ENCODE measurements at places on chromosomes 1 and 21.

DNA sequence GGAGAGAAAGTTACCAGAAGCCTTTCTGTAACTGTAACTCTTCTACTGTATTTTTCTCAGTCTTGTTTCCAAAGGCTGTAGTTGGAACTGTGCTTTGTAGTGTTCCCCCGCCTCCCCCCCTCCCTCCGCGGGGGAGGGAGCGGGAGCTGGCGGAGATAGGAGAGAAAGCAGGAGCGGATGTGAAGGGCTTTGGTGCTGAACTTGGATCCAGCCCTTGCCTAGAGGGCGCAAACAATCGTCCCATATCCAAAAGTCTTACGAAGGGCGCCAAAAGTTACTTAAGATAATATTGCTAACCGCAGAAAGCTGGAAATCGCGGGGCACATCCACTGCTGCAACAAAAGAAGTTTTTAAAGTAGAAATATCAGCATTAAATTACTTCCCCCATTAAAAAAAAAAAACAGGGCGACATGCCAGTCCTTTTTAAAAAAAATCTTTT, 2.4 kb upstream of the NFIA start:
- DNase-seq, result peak; percentile 46

- DNase-seq, result peak; percentile 96
Measured at GRCh38 chr1:22969304-22969709, 3.4 kb downstream of the LACTBL1 start.

DNA sequence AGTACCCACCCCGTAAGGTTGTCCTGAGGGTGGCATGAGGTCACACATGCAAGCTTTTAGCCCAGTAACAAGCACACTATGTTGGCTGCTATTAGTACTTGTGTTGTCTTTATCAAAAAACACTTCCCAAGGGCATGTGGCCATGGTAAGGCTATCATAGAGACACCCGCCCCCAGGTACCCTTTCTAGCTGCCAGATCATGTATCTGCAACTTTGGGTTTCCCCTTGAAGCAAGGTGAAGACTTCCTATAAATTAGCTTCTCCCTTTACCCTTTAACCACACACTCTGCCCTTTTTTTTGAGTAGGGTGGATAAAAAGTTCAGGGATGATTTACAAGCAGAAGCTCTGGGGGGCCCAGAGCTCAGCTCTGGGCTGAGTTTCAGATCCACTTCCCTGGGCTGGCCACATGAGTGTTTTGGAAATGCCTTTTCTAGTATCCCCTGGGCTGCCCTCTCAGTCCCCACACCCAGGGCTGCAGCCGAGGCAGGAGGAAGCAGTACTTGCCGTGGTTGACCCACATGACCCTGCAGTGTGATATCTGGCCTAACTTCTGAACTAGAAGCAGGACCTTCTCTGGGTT, 2.0 kb downstream of the ZDHHC18 start:
- no peak for DNase-seq

GRCh38 chr1:20485527-20486456, at the start of gene CAMK2N1:
Gene CAMK2N1, minus strand, starts transcription at chr1:20486210. Its CDS starts 831 bp downstream, at chr1:20485379.
- DNase-seq, result peak; percentile 33

DNA sequence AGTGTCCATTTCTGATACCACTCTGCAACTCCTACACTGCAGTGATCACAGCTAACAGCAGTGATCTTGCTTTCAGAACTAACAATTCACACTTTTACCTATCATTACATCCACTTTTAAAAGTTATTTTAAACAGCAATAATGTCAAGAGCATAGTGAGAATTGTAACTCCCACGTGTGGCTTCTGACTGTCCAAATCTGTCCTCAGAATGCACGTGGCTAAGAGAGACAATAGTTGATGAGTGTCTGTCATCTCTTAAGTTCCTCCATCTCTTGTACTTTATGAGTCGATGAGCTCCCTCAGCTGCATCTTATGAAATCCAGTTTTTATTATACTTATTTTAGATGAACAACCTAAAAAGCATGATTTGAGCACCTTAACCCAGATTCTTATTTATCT, 16.5 kb upstream of the CFHR5 start:
- no peak for DNase-seq

GRCh38 chr1:222043444-222044292, 301.8 kb upstream of the DUSP10 start:
- no peak for DNase-seq

- DNase-seq, result no peak
Measured at GRCh38 chr1:44326024-44326701, 28.9 kb downstream of the ERI3 start.

- DNase-seq, result no peak
Measured at GRCh38 chr1:117653732-117654492, 48.1 kb downstream of the TENT5C start.

DNA sequence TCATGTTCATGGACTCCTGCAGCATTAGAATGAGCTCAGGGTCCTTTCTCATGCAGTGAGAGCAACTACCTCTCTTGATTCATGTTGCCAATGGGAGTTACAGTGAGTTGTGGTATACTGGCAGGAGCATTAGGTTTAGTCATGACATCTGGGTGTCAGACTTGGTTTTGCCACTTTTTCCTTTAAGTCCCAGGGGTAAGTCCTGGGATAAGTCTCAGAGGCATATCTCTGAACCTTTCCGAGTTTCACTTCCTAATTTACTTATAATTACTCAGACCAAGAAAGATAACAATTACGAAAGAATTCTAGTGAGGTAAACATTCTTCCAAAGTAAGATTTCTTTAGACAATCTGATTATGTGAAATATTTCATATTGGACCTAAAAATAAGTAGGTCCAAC, 606.0 kb downstream of the SMYD3 start:
- DNase-seq, result no peak

DNA sequence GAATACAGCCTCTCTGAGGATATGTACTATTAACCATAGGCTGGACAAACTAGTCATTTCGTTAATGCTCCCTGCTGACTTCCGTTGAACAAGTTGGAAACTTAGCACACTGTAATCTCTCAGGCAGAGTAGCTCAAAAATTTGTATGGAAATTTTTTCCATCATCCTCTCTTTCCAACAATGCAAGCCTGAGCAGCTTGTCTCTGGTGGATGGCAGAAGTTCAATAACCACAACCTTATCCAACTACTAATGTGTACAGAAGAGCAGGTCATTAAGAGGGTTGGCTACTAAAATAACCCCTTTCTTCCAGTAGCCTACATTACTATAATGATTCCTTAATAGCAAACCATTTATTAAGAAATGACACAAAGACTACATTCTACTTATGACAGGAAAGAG, 262.3 kb downstream of the NFIA start:
- DNase-seq, result no peak

GRCh38 chr1:10059342-10059718, 26.6 kb downstream of the UBE4B start:
- DNase-seq, result peak; percentile 87

GRCh38 chr21:42319376-42319775, 4.2 kb upstream of the TFF3 start:
- DNase-seq, result no peak

DNA sequence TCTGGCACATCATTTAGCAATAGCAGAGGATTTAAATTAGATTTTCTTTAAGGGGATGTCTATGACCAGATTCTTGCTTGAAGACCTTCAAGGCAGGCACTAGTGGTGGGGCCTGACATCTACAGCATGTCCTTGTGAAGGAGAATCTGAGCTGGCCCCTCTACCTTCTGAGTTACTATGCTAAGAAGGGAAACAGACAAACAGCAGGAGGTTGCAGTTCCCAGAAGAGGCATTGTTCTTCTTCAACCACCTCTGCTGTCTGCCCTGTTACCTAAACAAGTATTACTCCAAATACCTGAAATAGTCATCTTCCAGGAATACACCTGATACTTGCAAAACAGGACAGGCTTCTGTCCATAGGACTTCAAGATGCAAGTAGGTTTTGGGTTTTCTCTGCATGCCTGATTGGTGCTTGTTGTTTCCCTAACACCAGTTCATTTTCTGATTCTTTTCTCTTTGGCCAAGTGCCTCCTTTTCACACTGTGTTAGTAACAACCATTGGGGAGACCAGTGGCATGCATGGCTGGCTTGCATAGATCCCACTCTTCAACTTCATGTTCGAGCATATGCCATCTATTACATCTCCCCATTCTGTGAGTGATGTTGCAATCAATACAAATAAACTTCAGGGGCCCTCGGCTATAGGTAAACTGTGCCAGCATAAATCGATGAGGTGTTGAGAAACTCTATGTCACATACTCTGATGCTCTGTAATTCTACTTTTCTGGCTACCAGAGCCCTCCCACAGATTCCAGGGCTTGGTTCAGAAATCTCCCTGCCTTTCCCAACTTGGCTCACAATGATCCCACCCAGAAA, 93.0 kb upstream of the DUSP10 start:
- no peak for DNase-seq

GRCh38 chr1:229380536-229381160, 37.8 kb upstream of the CCSAP start:
- peak; percentile 90 for DNase-seq

DNA sequence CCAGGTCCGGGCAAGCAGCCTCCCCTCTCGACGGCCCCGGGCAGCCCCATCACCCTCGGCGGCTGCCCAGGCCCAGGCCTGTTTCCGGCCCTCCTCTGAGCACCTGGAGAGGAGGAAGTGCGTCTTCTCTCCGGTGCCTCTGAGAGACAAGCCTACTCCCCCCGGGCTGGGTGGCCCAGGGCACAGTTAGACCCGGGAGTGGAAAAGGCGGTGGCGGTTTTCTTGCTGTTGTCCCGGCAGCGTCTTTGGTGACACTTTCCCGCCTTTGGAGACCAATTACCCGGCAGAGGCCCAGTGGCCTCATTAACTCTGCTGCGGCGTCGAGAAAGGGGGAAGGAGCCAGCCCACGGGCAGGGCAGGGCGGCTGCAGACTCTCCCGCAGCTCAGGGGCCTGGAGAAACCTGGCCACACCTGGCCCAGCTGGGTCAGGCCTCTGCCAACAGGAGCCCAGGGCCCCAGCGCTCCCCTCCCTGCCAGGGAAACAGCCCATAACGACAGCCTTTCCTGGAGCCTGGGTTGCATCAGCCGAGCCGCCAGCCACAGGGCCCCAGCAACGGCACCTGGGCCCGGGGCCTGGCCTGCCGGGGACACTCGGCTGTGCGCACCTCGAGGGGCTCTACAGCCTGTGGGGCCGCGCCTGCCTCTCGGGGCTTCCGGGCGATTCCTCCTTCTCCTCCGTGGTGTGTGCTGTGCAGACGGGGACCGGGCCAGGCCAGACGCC, 28.4 kb upstream of the C1orf159 start:
- DNase-seq, result no peak

- no peak for DNase-seq
Measured at GRCh38 chr1:115063228-115063901, 25.9 kb downstream of the TSPAN2 start.

- DNase-seq, result no peak
Measured at GRCh38 chr1:93692983-93693591, 11.4 kb upstream of the BCAR3 start.

- no peak for DNase-seq
Measured at GRCh38 chr21:36735201-36735515, 36.2 kb downstream of the SIM2 start.

GRCh38 chr1:997993-998744, 1.7 kb downstream of the HES4 start:
- no peak for DNase-seq

GRCh38 chr1:215282557-215282956, 200.0 kb downstream of the KCNK2 start:
- no peak for DNase-seq

DNA sequence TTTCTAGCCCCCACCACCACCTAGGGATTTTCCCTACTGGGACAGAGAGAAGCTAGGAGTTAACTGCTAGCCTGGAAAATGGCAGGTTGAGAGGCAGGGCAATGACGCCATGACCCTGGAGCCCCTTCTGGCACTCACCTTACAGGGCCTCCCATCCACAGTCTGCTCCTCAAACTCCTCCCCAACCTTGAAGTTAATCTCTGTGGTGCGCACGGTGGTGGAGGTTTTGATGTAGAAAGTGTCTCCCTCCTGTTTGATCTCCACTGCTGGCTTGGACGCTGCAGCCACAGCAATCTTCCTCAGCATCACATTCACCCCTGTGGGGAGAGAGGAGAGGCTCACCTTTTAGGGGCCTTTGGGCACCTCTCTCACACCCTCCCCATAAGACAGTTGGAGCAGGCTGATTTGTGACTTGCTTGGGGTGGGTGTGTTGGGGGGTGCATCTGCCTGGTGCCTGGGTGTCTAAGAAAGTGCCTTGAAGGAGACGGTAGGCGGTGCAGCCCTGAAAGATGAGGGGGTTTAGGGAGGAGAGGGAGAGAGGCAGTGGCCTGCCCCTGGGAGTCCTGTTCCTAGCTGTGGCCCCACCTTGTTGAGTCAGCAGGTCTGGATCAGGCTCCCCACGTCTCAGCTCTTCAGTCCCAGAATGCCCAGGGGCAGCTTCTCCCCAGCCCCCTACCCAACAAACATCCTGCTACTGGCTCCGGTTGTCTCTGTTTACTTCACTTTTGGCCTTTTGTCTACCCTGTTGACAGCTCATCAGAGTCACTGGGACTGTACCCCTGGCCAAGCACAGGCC, 4.4 kb downstream of the CRABP2 start:
- no peak for DNase-seq

- DNase-seq, result no peak
Measured at GRCh38 chr1:21293537-21294265, 3.4 kb upstream of the ECE1 start.

DNA sequence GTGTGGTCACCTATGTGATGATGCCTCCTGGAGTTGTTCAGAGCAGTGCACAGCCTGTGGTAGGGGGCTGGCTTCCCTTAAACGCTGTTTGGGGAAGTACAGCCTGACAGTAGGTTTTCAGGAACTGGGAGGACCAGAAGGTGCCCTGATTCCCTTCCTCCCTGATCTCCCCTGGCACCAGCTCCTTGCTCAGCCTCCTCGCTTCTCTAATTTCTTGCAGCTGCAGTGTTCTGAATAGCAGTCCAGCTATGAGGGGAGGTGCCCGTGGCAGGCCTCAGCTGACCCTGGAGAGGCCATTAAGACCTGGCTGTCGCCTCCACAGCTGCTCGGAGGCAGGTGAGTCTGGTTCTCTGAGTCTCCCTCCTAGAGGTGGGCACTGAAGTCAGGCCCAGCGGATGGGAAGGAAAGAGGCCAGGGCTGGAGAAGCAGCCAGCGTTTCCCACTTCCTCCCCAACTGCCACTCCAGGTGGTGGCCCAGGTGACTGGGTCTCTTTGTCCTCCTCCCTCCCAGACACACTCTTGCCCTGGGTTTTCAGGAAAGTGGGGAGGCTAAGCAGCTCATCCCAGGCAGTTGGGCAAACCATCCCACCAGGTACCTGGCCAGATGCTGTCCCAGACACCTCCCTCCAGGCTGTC, 52.0 kb upstream of the RPL11 start:
- peak; percentile 64 for DNase-seq

DNA sequence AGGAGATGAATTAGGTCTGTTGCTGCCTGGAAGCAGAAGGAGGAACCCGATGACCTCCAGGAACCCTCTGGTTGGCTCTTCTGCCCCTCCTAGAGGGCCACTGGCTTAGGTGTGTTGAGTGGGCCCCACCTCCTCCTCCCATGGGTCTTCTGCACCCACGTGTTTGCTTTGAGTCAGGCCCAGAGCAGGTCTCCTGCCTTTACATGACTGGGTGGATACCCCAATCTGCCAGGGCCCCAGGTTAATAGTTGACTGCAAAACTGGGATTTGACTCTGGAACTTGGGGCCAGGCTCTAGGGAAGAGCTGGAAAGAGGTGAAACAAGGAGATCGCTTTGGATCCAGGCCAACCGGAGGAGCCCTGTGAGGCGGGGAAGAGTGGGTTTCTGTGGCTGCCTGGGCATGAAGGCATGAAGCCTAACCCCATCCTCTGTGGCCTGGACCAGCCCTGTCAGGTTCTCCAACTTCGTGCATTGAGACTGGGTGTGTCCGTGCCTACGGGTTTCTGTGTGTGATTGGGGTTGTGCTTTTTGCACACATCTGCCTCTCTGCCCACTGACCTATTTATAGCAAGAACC, 7.8 kb upstream of the LAD1 start:
- DNase-seq, result no peak

Measured in NCI-H1092 treated with DMSO at 0.1 percent for 48 hours (cell line).